Panc1 (cell line): ENCODE measurements at places on chromosomes 16 and 17. TPM values are rescaled to one million over a fixed set of nuclear protein-coding genes. Genes with fewer than 3 reads are reported as not detected.

Gene SLC2A4
- total RNA-seq: 0.31 TPM

Gene TMC7
- total RNA-seq: 5.1 TPM

Gene MT4
- not detected for total RNA-seq

Gene GAN
- 9.1 TPM for total RNA-seq

Gene HP
- total RNA-seq: 7.0 TPM

Gene BLMH
- total RNA-seq: 59.0 TPM

Gene CHRNE
- 0.13 TPM for total RNA-seq

Gene GPR179
- 0.03 TPM for total RNA-seq

Gene CPNE7
- 32.7 TPM for total RNA-seq

Gene CLEC18A
- total RNA-seq: 0.46 TPM

Gene MVD
- 96.8 TPM for total RNA-seq

Gene CDK3
- total RNA-seq: 11.9 TPM

- no peak for DNase-seq
These were observed 31.5 kb upstream of the ASGR2 start for GRCh38 chr17:7146115-7146514.

GRCh38 chr17:55275894-55276804 lies 11.4 kb downstream of the HLF start:
- no peak for DNase-seq

GRCh38 chr17:21275047-21275578 lies 9.4 kb upstream of the MAP2K3 start:
- no peak for DNase-seq

- DNase-seq: no peak
These were observed 285.0 kb downstream of the KCNJ2 start for GRCh38 chr17:70454377-70454776.

GRCh38 chr17:45150911-45151809 lies 2.9 kb downstream of the HEXIM1 start:
- DNase-seq: no peak

DNA sequence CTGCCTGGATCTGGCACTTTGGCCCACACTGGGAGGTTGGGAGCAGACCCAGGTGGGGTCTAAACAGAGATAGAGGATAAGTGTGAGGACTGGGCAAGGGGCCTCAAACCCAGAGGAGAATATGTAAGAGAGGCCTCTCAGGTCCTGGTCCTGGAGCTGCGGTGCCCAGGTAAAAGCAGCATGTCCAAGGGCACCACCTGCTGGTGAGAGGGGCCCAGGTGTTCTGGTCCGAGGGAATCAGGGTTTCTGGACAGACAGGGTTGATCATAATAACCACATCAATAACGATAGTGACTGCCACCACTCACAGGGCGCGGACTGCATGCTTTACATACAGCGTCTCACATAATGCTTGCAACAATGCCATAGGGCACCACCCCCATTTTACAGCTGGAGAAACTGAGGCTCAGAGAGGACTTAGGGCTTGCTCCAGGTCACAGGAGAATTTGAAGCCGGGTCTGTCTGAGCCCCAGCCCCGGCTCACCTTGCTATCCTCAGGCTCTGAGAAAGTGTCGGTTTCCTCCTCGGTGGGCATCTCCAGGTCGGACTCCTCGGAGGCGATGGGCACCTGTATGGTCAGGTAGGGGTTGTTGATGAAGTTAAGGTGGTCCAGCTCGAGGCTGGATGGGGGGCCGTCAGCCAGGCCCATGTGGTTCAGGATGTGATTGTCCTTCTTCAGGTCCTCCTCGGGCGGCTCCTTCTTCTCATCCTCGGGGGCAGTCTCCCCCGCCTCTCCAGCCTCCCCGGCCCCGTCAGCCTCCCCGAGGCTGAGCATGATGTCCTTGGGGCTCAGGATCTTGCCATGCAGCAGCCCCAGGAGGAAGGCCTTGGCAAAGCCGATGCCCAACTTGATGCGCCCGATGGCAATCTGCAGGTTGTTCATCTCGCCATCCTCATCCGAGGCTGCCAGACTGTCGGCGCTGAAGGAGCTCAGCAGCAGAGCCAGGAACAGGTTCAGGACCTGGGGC lies 19.1 kb upstream of the CD79B start:
- DNase-seq: peak; percentile 8

GRCh38 chr16:48383877-48384519 lies 1.2 kb downstream of the SIAH1 start:
- DNase-seq: no peak

DNA sequence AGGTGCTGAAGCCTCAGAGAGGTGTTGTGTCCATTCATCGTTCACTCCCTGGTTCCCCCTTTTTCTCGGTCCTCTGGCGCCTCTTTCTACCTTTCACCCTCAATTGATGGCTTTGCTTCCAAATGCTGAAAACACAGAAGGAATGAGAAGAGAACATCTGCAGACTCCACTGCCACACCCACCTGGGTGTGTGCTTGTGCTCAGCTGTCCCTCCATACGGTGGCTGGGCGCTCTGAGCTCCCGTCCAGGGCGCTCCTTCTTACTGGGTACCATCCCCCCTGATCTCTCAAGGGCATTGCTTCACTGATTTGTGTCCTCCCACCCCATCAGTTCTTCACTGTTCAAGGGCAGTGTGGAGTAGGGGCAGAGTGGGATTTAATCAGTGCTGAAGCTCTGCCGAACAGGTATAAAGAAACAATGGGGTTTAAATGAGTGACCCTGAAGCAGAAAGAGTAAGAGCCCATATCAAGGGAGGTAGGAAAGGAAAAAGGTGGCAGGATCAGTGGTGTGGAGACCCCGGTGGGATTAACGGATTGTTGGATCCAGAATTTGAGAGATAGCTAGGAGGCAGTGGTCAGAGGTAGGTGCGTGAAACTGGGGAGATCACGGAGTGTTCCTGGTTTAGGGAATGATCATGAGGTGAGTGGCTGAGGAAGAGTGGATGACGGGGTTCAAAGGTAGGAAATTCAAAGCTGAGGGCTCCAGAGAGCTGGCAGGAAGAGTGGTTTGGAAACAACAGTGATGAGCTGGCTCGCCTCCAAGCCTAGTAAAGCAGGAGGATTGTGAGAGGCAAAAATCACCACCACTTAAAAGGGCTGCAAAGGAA lies 40.8 kb downstream of the MRTFB start:
- no peak for DNase-seq

- DNase-seq: no peak
These were observed 10.3 kb upstream of the ABCC12 start for GRCh38 chr16:48165961-48166578.

- no peak for DNase-seq
These were observed 26.9 kb upstream of the CLEC18A start for GRCh38 chr16:69924041-69924775.

DNA sequence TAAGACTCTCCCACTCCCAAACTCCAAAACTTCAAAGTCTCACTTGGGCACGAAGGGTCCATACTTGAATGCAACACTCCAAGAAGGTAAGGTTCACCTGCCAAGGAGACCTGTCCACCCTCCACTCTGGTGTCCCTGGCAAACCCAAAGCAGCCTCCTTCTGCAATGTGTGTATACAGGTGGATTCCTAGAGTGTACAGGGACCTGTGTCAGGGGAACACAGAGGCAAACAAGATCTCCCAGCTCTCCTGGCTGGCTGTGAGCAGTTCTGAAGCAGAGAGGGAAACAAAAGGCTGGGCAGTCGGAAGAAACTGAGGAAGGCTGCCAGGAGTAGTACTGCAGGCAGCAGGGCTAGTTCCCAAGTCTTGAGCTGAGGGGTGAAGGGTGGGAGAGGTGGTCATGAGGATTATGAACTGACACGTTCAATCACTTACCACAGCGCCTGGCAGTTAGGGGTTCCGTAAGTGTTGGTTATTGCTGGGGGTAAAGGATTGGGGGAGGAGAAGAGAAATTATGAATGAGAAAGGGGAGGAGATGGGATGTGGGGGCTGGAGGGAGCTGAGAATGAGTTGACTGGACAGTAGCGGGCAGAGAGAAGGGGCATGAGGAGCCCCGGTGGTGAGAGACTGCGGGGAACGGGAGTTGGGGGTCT lies 795 bp downstream of the KCTD13 start:
- DNase-seq: no peak

DNA sequence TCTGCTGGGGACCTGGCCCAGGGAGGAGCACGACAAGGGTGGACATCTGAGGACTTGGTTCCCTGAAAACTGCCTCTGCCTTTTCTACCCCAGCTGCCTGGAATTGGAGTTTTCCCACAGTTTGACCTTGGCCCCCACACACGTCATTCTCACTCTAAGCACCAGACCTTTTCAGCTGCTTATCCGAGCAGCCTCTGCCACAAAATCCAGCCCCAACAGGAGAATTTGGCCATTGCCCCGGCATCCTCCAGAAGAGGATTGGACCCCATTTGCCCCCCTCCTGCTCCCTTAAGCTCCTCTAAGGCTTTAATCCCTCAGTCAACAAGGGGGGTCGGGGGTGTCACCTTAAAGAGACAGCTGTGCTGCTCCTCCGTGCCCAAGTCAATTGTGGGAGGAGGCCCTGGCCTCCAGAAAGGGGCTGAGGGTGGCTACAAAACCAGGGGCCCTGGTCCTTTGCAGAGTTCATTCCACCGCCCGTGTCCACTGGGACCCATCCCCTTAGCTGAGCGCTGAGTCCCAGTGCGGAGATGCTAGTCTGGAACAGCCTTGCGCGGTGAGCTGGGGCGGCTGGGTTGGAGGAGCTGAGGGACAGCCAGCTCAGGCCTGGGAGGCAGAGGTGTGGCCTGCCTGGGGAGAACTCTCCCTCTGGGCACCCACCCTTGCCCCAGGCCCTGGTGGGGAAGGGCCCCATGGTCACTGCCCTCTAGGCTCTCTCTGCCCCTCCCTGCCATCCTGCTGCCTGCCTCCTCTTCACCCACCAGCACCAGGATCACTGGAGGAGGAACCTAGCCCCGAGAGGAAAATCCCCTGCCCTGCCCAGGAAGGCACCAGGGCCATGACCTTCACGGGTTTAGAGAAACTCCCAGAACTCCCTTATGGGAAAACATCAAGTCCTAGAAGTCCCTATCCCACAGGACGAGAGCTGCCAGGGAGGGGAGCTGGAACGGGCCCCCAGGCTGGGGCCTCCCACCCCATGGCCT lies 18.8 kb downstream of the TTYH2 start:
- DNase-seq: no peak

- DNase-seq: no peak
These were observed 17.3 kb downstream of the RSPRY1 start for GRCh38 chr16:57203451-57203850.

DNA sequence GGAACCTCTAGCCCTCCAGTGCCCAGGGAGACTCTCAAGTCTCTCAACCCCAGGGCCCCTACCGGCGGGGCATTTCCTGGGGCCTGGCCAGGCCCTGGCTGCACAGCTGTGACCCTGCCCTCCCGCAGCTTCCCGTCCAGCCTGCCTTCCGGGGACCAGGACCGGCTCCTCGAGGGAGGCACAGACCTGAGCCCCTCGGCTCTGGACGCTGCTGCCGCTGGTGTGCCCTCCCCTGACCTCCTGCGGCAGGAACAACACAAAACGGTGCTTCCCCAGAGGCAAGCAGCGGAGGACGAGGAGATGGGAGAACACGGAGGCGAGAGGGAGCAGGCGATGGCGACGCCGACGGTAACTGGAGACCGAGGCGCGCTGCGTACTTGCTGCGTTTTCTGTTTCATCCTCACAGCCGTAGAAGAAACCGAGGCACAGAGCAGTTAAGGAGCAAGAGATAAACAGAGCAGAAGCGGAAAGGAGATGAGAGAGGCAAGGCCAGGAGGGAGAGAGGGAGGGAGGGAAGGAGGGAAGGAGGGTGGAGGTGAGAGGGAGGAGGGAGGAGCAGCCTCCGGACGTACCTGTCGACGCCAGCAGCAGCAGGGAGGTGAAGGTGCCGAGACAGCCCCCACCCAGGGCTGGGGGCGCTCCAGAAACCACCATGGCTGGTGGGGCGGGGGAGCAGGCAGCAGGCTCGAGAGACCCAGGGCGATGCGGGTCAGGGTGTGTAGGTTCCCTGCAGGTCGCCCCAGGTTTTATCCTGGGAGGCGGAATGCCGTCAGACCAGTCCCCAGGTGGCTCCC lies at the start of gene PRSS22:
TSS of gene PRSS22 (minus strand) at position 720 of the 794 bp plus-strand sequence. CDS start at position 654, 66 bp downstream.
- DNase-seq: no peak

DNA sequence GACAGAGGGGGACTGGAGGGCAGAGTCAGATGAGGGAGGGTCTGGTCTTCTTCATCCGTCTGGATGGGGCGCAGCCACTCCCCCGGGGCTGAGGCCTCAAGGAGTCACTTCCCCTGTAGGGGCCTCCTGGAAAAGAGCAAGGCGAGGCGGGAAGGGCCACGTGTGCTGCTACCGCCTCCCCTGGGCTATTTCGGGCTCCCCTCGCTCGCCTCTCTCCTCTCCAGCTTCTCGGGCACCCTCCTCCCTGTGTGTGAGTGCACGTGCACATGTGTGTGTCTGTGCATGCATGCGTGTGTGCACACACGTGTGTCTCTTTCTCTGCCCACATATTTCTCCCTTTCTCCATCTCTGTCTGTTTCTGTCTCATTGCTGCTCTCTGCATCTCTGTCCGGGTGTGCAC lies 10.1 kb downstream of the GSG1L start:
- no peak for DNase-seq

- no peak for DNase-seq
These were observed 520.9 kb upstream of the CDH5 start for GRCh38 chr16:65845466-65846209.

DNA sequence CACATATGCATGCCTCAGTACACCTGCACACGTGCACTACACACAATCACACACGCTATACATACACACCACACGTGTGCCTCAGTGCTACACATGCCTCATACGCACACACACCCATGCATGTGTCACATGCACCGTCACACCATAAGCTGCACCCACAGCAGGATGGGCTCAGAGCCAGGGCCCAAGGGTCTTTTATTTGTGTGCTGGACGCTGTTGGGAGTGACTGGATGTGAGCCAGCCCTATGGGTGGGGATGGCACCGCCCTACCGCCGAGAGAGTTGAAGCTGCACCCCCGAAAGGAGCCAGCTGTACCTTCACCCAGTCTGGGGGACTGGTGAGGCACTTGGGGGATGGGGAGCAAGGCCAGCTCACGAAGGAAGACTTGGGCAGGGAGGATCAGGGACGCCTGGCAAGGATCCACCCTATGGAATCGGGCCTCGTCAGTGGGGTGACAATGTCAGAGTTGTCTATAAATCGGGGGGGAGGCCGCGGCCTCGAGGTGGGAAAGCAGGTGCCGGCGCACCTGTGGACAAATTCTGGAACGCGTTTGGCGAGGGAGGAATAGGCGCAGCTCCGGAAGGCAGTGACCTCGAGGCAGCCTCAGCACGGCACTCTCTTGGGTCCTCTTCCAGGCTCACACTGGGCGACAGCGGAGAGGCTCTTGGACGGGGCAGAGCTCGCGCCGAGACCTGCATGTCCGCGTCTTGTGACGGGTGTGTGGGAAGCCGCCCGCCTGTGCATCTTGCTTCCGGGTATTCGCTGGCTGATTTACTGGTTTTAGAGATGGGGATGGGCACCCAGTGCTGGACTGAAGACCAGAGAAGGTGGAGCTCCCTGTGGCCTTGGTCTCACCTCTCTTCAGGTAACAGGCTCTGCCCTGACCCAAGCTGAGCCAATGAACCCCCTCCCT lies 7.3 kb downstream of the RGS11 start:
- DNase-seq: no peak
